Left ventricle myocardium inferior (tissue), 1 donor: ENCODE measurements at places on chromosomes 2 and 18. TPM values are rescaled to one million over a fixed set of nuclear protein-coding genes. Genes with fewer than 3 reads are reported as not detected.
A peak's percentile ranks its signal among the peaks of the same experiment; 100 is the strongest.

The CACNB4 gene
- total RNA-seq: 0.25 TPM

- peak overlapping the region; percentile 88 for H3K27ac ChIP-seq
- H3K36me3 ChIP-seq: no peaks in the 10 kb centered on the region
- H3K27me3 ChIP-seq: peaks cover 39% of the 10 kb centered on the region
- H3K4me1 ChIP-seq: peaks cover 30% of the 10 kb centered on the region
- peak overlapping the region; percentile 54 for H3K4me3 ChIP-seq
Measured at GRCh38 chr2:241860184-241861078, 1.7 kb upstream of the PDCD1 start.

DNA sequence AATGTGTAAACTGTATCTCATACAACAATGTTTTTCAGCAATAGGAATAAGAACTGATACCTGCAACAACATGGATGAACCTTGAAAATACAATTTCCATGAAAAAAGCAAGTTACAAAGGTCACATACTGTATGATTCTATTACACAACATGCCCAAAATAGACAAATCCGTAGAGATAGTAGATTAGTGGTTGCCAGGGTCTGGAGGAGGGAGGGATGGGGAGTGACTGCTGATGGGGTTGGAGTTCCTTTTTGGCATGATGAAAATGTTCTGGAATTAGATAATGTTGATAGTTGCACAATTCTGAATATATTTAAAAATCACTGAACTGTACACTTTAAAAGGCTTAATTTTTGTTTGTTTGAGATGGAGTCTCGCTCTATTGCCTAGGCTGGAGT lies 33.8 kb downstream of the UBXN4 start:
- H3K27ac ChIP-seq: no peak overlapping the region
- no peak overlapping the region for H3K4me3 ChIP-seq
- DNase-seq: no peak
- H3K36me3 ChIP-seq: peaks cover 93% of the 10 kb centered on the region

DNA sequence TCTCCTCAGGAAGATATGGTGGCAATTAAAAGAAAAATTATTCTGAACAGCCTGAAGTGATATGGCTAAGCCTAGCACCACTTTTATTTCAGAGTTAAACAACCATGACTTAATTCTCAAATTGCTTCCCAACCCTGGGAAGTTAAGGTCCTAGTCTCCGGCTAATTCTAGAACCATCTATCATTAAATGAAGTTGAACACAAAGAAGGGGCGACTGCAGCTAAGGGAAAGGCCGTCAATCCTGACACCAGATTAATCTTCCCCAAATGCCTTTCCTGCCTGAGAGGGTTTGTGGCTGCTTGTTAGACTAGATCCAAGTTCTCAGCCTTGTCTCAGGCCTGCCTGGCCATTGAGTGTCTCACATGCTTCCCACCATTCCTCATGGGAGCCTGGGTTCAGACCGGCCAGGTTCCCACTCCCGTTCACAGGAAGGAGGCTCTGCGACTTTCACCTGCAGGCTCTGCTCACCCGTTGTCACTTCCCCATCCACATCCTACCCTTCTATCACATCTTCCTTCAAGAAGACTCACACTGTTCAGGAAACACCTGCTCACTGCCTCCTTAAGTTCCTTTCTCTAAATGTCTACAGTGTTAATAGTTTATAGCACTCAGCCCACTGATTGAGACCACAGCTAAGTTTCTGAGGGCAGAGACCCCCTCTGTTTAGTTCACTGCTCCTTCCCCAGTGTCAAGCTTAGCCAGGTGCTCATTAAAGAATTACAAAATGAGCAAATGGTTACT lies 282.9 kb upstream of the REV1 start:
- H3K36me3 ChIP-seq: no peaks in the 10 kb centered on the region
- no peaks in the 10 kb centered on the region for H3K4me1 ChIP-seq

GRCh38 chr18:45415614-45416013 lies 199.7 kb upstream of the SLC14A2 start:
- peaks cover 24% of the 10 kb centered on the region for H3K27me3 ChIP-seq
- DNase-seq: no peak
- H3K4me3 ChIP-seq: no peak overlapping the region

DNA sequence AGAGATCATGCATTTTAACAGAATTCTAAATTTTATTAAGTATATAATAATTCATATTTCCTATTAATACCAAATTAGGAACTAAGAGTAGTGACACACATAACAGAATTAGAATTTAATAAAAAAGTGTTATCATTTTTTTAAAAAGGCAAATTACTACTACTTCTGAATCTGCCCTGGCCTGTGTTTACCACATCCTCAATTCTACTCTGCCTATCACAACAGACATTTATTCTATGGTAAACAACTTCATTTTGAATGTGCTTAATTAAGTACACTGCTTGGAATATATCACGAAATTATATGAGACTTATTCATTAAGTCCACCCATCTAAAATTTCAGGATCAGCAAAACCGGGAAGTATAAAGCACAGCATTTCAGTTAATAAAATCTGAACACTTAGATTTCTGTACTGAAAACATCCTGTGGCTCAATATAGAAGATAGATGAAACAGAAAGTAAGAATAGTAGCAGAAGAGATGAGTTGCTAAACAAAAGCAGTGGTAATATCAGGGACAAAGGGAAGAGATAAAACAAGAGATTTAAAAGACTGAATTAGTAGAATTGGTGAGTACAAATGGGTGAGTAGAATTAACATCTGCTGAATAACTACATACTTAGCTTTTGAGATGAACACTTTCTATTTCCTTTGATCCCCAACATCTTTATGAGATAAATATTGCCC lies 3.7 kb downstream of the SMC6 start:
- peaks cover 4% of the 10 kb centered on the region for H3K36me3 ChIP-seq
- no peak overlapping the region for H3K4me3 ChIP-seq
- peaks cover 33% of the 10 kb centered on the region for H3K4me1 ChIP-seq
